NCI-H510A (cell line): ENCODE measurements at places on chromosomes 12 and 14.

- no peak for DNase-seq
Measured at GRCh38 chr14:54488318-54488645, 498 bp downstream of the GMFB start.

DNA sequence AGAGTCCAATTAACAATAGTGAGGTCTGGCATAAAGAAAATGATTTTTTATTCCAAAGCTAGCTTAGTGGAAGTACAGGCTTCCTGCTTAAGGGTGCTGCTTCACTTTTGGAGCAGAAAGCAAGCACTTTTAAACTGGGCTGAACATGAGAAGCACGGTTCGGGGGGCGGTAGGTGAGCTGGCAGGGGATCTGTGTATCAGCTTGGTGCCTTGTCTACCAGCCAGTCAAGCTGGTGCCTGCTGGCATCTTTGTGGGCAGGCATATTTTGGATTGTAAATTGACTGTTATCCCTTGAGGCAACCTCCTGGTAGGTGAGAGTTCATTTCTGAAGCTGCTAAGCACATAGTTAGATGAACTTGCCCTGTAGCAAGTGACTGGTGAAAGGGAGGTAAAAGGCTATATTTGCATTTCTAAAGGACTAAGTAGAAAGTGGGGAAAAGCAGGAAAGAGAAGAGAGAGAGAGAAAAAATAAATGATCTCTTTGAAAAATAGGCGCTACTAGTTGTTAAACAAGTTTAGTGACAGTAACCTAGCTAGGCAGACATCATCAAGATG lies 121.1 kb upstream of the SYT10 start:
- no peak for DNase-seq

- DNase-seq, result no peak
Measured at GRCh38 chr12:3468836-3469235, 22.2 kb upstream of the PRMT8 start.

GRCh38 chr12:49698619-49699545 lies 8.3 kb downstream of the FMNL3 start:
- no peak for DNase-seq

DNA sequence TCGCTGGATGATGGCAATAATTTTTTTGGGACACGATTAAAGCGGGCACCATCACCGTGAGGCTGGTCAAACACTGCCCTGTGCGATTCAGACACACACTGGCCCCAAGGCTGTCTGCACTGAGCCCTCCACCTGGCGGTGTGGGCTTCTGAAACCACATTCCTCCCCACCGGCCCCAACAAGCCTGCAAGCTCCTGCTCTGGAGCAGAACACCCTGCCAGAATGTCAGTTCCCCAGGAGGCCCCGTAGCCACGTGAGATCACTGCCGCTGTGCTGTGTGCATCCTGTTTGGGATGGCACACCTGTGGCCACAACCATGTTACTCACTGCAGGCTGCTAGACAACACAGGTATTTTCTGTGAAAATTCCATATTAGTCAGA lies 7.9 kb downstream of the GSC start:
- DNase-seq, result no peak

DNA sequence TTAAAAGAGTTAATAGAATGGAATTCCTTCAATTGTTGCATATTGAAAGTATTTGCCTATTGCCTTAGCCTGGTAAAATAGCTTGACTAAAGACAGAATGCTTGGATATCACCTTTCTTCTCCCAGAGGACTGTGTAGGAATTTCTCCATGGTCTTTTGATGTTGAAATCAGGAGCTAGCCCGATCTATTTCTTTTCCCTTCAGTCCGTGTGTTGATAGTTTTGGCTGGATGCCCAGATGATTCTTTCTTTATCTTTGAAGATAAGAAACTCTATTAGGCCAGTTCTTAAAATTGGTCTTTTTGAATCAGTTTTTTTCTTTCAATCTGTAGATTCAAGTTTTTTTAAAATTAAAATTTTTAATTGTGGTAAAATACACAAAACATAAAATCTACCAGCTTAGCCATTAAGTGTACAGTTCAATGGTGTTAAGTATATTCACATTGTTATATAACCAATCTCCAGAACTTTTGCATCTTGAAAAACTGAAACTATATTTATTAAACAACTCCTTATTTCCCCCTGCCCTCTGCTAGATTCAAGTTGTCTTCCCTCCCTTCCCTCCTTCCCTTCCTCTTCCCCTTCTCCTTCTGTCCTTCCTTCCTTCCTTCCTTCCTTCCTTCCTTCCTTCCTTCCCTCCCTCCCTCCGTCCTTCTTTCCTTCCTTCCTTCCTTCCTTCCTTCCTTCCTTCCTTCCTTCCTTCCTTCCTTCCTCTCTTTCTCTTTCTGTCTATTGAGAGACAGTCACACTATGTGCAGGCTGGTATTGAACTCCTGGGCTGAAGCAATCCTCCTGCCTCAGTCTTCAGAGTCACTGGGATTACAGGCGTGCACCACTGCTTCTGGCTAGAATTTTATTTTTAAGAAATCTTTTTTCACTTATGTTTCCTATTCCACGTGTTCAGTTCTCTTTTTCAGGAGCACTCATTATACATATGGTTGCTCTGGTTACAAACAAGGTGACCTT lies 10.1 kb downstream of the LACRT start:
- no peak for DNase-seq

- DNase-seq, result no peak
Measured at GRCh38 chr12:3816266-3816665, 56.9 kb downstream of the PARP11 start.

- DNase-seq, result no peak
Measured at GRCh38 chr14:99272632-99272898, 568 bp upstream of the BCL11B start.

- DNase-seq, result peak; percentile 72
Measured at GRCh38 chr14:28751467-28752058, 15.0 kb upstream of the FOXG1 start.

- DNase-seq, result no peak
Measured at GRCh38 chr12:96240656-96241055, 46.5 kb downstream of the ELK3 start.
